ENCODE measurements at places on chromosomes 3 and 15. TPM values are rescaled to one million over a fixed set of nuclear protein-coding genes. Genes with fewer than 3 reads are reported as not detected.

GRCh38 chr3:185789891-185790830 lies 34.7 kb downstream of the IGF2BP2 start:
- no peak for DNase-seq

- DNase-seq: no peak
Observed at GRCh38 chr15:59168536-59168935, 38.1 kb upstream of the LDHAL6B start.

DNA sequence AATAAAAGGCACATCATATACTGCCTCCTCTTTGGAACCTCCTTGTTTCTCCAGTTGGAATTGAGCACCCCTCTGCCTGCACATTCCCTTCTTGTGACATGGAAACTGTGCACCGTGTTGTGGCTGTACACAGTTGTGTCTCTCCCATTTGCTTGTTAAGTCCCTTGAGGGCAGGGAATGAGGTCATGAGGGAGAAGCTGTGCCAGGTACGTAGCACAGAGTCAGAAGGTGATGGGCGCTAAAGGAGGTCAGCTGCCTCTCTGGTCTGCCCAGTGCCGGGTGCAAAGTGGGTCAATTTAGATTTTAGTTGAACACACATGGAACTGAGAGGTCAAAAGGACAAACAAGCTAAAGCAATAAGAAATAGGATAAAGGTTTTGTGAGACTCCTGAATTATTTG lies 124.4 kb downstream of the FAM43A start:
- DNase-seq: no peak

DNA sequence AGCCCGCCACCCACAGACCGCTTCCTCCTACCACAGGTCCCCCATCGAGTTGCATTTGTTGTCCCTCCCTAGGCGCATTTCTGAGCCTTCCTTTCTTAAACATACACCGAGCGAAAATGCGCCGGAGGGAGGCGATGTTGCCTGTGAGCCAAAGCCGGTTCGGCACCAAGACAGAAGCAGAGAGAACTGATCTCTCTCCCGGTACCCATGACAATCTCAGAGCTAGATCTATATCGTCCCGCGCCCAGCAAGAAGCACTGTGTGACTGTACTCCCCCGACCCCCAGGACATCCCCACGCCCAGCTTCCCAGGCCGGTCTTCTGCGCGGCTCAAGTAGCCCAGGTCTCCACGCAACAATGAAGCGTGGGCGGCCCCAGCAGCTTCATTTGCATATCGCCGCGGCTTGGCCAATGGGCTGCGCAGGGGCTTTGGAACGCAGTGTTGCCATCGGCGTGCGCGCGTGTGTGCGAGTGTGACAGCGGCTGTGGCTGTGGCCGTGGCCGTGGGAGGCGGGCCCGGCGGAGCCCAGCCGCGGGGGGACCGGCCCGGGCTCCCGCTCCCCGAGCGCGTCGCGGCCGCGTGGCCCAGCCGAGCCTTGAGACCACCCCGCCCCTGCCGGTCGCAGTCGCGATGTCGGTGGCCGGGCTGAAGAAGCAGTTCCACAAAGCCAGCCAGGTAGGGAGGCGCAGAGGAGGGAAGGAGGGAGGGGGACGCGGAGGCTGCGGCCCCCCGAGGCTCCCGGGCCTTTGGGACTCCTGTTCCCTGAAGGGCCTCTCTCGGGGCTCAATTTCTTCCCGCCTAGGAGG lies at the start of gene SH3GL3:
SH3GL3 (plus strand) TSS at position 438 of the 806 bp plus-strand sequence; CDS start at position 631, 193 bp downstream.
- DNase-seq: peak; percentile 89

BFSP2 gene
- 0.27 TPM for total RNA-seq

DNA sequence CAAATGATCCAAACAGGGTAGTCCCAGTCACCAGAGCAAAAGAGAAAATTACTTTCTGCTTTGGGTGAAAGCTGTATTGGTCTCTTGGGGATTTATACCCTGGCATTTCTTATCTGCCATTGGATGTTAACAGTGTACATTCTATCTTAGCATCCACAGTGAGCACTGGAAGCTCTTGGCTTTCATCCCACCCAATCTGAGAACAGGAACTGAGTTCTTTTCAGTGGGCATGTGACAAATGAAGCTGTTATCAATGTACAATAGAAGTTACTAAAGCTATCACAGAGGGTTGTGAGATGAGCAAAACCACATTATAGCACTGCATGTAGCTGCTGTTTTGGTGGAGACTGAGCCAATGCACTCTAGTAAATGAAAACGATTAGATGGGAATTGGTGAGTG lies 300.7 kb downstream of the TUSC7 start:
- no peak for DNase-seq

GRCh38 chr3:170811515-170811914 lies 58.5 kb downstream of the RPL22L1 start:
- peak; percentile 7 for DNase-seq

LRRN1 gene
- 3.8 TPM for total RNA-seq
